ENCODE measurements at places on chromosomes 1 and 21.
A peak's percentile ranks its signal among the peaks of the same experiment; 100 is the strongest.

DNA sequence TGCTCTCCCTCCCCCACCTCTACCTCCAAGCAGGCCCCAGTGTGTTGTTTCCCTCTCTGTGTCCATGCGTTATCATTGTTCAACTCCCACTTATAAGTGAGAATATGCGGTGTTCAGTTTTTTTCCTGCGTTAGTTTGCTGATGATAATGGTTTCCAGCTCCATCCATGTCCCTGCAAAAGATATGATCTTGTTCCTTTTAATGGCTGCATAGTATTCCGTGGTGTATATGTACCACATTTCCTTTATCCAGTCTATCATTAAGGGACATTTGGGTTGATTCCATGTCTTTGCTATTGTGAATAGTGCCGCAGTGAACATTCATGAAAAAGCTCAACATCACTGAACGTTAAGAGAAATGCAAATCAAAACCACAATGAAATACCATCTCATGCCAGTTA is 58.6 kb downstream of the DNAH14 start:
- DNase-seq: no peak

DNA sequence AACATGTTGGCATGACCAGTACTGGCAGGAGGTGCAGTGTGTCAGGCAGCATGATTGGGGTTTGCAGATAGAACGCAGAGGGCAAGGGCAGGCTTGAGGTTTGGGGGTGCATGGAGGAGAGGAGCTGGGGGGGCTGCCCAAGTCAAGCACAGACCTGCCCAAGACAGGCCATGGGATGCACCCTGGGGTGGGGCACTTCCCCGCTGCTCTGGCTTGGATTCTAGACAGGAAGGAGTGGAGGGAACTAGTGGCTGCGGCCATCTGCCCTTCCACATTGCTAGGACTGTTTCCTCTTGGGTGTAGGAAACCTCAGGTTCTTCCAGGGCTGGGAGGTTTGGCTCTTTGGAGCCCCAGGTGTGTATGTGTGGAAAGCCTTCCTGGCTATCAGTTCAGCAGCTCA is 3.0 kb downstream of the PDXK start:
- DNase-seq: no peak

DNA sequence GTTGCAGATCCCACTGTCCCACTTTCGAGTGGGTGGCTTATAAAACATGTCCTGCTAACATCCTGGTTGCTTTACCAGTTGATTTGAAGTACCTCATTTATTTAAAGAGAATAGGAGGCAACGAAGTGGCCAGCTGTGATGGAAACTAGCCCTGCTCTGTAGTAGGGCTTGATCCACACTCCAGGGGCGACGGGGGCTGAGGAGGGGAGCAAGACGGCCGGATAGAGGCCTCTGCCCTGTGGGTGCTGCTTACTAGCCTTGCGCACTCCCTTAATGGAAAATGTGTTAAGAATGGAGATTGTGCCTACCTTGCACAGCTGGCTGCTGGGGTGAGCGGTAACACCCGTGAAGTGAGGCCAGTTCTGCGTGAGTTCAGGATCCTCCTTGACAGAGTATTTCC is 41.1 kb upstream of the PWP2 start:
- no peak for DNase-seq

- no peak for DNase-seq
These were observed 2.9 kb upstream of the FCMR start for GRCh38 chr1:206924592-206925105.

GRCh38 chr1:52877554-52877953 is 35.0 kb downstream of the ZYG11A start:
- DNase-seq: no peak

DNA sequence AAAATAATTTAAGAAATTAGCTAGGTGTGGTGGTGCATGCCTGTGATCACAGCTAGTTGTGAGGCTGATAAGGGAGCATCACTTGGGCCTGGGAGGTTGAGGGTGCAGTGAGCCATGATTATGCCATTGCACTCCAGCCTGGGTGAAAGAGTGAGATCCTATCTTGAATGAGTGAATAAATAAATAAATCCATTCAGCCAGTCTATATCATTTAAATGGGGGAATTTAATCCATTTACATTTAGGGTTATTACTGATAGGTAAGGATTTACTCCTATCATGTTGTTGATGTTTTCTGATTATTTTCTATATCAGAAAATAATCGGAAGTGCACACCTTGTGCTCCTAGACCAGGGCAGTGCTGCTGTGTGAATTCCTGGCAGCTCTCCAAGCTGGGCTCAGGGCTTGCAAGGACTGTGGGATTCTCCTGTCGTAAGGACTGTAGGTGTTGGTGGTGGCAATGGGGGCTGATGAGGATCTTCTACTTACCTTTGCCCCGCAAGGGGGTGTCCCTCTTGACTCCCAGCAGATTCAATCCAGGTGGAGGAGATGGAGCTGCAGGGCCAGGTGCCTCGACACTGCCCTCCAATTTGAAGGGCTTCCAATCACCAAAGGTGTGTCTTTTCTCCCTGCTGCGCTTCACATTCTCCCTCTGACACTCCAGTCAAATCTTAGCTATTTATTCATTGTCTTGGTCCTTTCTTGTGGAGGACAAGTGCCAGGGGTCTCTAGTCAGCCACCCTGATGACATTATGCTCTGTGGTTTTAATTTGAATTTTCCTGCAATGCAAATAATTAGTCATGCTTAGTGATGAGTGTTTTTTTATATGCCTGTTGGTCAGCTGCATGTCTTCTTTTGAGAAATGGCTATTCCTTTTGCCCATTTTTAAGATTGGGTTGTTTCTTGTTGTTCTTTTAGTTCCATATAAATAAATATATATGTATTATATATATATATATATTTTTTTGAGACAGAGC is 14.1 kb upstream of the TRAPPC10 start:
- no peak for DNase-seq

- DNase-seq: no peak
These were observed 9.1 kb downstream of the OTUD7B start for GRCh38 chr1:150001415-150001814.

- DNase-seq: no peak
These were observed 54.7 kb upstream of the MAN1A2 start for GRCh38 chr1:117312453-117313138.

- DNase-seq: no peak
These were observed 53.0 kb downstream of the BCAR3 start for GRCh38 chr1:93628681-93629080.

DNA sequence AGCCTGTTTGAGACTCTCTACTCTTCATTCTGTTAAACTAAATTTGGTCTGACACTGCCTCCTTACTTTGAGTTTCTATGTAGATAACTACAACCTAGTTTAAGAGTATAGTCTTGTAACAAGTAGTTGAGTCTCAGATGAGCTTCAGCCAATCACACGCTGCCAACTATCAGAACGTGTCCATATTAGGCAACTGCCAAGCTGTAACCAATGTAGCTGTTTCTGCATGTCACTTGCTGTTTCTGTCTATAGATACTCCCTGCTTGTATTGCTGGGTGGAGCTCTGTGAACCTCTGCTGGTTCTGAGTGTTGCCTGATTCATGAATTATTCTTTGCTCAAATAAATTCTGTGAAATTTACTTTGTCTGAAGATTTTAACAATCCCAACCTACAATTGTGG is 452.6 kb upstream of the NR5A2 start:
- DNase-seq: no peak

GRCh38 chr1:199040076-199040905 is 401.5 kb downstream of the PTPRC start:
- DNase-seq: no peak

DNA sequence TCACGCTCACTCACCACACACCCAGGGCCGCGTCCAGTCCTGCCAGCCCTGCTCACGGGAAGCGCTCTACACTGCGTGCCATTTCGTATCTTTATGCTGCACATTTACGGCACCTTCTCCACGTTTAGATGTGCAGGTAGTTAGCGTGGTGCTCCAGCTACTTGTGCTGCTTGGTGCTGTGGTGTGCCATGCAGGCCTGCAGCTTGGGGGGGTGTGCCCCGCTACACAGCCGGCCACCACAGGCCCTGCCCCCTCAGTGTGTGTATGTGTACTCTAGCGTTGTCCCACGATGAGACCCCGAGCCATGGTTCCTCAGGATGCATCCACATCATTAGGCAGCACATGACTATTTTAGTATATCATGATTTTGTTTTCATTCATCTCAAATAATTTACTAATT is 38.3 kb downstream of the SNAP47 start:
- DNase-seq: no peak

DNA sequence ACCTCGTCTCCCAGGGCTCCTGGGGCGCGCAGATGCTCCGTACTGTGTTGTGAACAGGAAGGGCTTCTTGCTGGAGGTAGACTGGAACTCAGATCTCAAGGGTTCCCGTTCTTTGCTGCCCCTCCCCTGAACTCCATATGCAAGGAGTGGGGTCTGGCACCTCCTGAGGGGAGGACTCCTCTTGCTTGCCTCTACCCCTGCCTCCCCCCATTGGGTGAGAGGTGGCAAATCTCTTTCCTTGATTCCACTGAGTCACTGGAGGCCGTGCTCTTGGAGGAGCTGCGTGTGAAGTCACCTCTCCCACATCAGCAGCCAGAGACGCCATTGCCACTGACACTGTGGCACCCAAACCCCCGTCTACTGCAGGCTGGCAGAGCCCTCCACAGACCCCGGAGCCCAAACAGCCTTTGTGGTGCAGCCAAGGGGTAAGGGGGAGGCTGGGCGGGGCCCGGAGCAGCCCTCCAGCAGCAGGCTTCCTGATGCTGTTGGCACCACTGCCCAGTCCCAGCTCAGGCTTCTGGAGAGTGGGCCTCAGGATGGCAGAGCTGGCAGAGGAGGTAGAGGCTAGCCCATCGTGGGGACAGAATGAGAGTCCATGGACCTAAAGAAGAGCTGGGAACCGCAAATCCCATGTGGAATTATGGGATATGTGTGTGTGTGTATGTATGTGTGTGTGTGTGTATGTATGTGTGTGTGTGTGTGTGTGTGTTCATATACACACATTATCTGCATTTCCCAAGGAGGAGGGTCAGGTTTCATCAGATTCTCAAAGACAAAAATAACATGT is 104.9 kb upstream of the RUNX3 start:
- no peak for DNase-seq

DNA sequence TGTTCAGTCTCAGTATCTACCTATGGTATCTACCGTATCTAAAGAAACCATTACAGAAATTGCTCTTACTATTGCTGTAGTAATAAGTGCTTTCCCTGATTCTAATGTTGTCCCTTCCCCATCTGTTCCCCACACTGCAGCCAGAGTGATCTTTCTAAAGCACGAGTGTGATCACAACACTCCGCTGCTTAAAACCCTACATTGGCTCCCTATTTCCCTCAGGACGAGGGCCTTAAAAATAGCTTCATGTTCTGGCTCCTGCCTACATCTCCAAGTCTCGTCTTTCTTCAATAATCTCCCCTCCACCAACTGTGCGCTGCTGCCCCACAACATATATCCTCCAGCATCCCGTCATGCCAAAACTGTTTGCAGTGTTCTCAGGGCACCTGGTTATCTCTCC is 150.6 kb downstream of the SDCCAG8 start:
- DNase-seq: no peak

DNA sequence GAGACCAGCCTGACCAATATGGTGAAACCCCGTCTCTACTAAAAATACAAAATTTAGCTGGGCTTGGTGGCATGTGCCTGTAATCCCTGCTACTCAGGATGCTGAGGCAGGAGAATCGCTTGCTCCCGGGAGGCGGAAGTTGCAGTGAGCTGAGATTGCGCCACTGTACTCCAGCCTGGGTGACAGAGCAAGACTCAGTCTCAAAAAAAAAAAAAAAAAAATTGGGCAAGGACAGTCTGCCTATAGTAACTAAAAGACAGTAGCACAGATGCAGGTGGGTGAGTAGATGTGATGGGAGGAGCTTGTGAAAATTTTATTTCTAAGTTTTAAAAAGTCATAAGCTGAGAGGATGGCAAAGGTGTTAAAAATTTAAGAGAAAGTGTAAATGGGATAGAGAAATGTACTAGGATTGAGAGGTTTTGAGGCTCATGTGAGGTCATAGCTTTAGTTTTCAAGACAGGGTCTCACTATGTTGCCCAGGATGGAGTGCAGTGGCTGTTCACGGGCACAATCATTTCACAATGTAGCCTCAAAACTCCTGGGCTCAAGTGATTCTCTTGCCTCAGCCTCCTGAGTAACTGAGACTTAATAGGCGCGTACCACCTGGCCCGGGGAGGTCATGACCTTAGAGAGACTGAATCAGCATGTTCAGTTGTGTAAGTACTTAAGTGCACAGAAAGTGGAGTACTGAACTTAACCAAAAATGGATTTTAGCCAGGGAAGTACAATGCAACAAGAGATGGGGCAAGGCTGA is 33.7 kb downstream of the PTP4A2 start:
- no peak for DNase-seq

- DNase-seq: no peak
These were observed 674.3 kb downstream of the BRINP3 start for GRCh38 chr1:189803364-189803763.

- DNase-seq: peak; percentile 54
These were observed 262.6 kb upstream of the SGIP1 start for GRCh38 chr1:66271216-66271903.

DNA sequence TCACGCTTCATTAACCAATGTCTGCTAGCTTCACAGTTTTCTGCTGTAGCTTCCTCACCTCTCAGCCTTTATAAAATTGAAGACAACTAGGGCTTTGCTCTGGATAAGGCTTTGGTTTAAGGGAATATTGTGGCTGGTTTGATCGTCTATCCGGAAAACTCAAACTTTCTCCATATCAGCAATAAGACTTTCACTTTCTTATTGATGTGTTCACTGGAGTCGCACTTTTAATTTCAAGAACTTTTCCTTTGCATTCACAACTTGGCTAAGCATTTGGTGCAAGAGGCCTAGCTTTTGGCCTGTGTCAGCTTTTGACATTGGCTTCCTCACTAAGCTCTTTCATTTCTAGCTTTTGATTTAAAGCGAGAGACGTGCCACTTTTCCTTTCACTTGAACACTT is 12.9 kb downstream of the COA6 start:
- DNase-seq: no peak

GRCh38 chr1:116875391-116875790 is 34.3 kb upstream of the PTGFRN start:
- DNase-seq: no peak

- no peak for DNase-seq
These were observed 78.3 kb upstream of the MORC3 start for GRCh38 chr21:36241717-36242116.

- no peak for DNase-seq
These were observed 30.6 kb downstream of the POFUT2 start for GRCh38 chr21:45256912-45257672.

DNA sequence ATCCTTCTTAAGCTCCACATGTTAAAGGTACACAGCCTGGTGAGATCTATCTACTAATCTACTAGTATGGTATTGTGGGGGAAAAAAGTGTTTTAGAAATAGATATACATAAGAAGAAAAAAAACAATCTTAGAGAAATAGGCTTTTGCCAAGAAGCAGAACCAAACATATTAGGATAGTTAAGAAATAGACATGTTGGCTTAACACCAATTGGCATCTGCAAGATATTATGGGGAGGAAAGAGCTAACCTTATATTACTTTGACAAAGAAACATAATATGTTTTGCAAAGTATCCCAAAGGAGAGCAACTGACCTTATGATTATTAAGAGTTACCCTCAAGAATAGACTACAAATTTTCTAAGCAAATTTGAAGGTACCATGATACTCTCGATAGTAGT is 202.9 kb downstream of the BRINP3 start:
- no peak for DNase-seq

GRCh38 chr1:187157552-187157951 is 328.8 kb downstream of the PLA2G4A start:
- no peak for DNase-seq

Data from stimulated activated CD4-positive, alpha-beta T cell treated with anti-CD3 and anti-CD28 coated beads, Interleukin-1b, Interleukin-23, amount 100 ng/mL, for 24 hours (primary cell).